ENCODE measurements at places on chromosomes 3 and 15.
A peak's percentile ranks its signal among the peaks of the same experiment; 100 is the strongest.

DNA sequence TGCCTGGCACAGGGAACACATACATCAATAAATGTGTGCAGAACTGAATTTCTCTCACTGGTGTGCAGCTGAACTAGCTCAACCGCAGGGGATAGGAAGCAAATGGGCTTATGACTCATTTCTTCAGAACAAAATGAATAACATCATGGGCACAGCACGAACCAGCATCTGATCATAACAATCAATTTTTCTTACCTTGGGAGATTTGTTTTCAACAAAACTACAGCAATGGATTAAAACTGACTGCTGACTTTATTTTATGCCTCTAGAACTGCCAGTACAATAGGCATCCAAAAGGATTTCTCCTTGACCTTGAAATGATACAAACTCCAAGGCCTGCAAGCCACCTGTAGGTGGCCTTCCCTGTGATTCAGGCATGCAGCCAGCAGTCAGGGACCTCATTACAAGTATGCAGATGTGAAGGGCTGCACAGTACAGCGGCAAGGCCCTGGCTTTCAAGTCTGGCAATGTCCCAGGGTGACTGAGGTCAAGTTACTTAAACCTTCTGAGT, 26.1 kb downstream of the TAMM41 start:
- no peak for DNase-seq

GRCh38 chr3:55765906-55766701, 279.0 kb upstream of the WNT5A start:
- DNase-seq: no peak

DNA sequence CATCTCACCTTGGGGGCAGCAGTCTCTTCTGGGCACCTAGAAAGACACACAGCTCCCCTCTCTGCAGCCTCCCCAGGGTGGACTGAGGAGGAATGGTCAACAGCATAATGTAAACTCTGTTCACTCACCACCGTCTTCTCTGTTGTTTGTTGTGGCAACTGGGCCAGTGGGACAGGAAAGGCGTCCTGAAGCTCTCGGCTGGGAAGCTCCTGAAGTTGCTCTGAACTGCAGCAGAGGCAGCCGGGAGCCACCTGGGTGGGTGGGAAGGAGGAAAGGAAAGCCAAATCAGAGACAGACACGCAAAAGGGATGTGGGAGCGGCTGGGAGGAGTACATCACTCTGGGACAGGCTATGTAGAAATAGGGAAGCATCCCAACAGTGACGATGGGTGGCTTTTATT, 52.7 kb downstream of the MYLK start:
- no peak for DNase-seq

DNA sequence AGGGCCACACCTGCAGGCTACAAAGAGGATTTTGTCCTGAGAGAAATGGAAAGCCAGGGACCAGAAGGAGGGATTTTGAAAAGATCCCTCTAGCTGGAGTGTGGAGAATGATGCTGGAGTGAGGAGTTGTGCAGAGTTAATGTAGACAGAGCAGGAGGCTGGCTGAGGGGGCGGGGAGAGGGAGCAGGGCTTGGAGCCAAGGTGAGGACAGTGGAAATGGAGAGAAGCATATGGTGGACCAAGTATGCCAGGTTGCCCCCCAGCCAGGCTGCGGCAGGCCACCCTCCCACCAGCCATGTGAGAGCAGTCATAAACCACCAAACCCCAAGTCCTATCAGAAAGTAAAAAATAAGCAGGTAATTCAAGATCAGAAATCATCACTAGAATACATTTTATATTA, 14.7 kb downstream of the RARRES1 start:
- DNase-seq: no peak

- DNase-seq: peak; percentile 71
Observed at GRCh38 chr3:186915806-186916796, 14.2 kb upstream of the ST6GAL1 start.

DNA sequence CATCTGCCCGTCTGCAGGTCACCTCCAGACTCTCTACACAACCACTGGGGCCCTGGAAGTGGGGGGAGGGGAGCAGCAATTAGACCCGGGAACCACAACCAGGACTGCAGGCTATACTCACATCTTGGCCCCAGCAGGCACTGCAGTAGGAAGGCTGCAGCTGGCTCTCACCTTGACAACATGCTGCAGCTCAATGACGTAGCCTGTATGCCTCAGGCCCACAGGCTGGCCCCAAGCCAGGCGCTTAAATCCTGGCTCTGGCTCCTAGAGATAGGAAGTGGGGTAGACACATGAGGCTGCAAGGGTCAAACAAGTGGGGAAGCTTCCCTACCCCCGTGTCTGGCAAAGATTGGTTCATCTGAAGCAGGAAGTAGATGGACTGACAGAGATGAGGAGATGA, 4.6 kb upstream of the QRICH1 start:
- DNase-seq: no peak

DNA sequence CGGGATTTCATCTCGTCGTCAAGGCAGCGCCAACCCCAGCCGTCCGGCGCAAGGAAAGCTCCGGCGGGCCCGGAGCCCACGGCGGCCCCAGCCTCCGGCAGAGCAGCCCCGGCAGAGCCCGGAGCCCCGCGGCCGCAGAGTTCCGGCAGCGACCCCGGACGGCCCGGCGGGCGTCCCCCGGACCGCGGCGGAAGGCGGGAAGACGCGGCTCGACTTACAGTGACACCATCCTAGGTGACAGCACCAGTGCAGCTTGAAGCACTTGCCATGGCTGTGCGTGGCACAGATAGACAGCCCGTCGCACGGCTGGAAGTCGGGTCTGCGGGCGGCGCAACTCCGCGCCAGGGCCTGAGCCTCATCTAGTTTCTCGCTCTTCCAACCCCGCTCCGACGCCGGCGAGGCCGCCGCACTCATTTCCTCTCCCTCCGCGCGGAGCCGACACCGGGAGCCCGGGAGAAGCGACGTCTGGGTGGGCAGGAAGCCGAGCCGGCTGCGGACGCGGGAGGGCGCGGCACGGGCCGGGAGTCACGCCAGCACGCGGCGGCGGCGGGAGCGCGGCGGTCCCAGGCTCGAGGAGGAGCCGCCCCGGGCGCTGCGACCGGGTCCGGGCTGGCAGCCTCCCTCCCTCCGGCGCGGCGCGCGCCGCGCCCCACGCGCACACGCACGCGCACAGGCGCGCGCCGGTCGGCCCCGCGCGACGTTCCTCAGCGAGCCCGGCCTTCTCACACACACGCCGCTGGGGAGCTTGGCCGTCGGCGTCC, at the start of gene C3orf70:
C3orf70 (minus strand) TSS at position 651 of the 761 bp plus-strand sequence; CDS start at position 414, 237 bp downstream.
- peak; percentile 62 for DNase-seq

All from NB4 (cell line).